ENCODE measurements at places on chromosomes 11 and 22. TPM values are rescaled to one million over a fixed set of nuclear protein-coding genes. Genes with fewer than 3 reads are reported as not detected.

VWCE gene
- 0.43 TPM for polyA plus RNA-seq

DNA sequence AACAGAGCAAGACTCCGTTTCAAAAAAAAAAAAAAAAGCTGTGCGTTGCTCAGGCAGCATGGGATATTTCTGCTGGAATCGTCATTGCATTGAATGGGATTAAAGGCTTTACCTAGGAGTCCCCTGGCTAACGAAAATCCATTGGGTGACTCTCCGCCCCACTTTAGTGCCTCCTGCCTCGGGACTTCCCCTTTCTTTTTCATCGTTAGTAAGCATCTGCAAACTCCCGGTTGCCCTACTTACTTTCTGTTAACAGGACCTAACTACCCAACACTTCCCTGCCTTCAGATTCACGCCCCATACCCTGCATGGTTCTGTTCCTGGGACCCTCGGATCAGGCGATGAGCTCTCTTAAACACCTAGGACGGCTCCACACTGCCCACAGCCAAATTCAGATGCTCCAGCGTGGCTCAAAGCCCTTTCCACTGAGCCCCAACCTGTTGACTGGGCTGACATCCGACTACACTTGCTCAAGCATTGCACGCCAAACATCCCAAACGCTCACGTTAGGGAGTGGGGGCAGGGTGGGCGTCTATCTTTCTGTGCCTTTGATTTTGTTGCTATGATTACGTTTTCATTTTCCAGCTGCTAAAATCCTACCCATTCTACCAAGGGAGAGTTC is 143.8 kb downstream of the ST3GAL4 start:
- DNase-seq = no peak

ZNF215 gene
- polyA plus RNA-seq = 0.07 TPM

DNA sequence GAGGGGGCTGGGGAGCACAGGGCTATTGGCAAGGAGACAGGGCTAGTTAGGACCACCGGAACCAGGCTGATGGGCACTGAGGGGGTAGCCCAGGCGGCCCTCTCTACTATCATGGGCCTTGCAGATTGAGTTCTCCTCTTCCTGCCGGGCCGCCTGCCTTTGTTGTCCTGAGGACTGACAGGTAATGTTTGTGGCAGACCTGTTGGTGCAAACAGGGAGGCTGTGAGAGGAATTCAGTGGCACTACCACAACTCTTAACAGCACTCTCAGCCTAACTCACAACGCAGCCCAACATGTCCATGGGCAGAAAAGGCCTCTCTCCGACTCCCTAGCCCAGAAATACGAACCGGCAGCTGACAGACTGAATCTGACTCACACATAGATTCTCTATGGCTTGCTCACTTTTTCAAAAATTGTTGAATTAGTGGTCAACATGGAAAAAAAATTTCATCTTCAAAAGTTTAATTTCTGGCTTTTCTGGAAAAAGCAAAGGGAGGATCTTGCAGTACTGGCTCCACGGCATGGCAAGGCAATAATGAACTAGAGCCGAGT is 11.4 kb downstream of the KCNJ5 start:
- no peak for DNase-seq

DNA sequence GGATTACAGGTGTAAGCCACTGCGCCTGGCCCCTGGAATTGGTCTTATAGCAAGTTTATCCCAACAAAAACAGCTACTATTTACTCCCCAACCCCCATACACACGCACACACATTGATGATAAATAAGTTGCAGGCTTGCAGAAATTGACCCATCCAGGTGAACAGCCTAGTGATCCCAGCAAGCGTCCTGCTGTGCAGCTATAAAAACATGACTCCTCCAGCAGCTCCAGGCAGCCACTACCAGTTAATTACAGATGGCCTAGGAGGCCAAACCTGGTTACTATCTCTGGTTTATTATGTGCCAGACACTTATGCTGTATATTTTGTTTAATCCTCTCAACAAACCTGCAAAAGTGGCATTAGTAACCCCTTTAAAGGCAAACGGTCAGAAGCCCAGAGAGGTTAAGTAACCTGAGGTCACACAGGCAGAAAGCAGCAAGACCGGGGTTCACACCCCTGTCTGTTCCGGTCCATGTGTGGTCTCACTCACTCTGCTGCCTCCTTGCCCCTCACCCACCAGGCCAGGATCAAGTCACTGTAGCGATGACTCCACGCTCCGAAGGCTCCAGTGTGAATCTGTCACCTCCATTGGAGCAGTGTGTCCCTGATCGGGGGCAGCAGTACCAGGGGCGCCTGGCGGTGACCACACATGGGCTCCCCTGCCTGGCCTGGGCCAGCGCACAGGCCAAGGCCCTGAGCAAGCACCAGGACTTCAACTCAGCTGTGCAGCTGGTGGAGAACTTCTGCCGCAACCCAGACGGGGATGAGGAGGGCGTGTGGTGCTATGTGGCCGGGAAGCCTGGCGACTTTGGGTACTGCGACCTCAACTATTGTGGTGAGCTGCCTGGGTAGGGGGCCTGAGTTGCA is 6.6 kb downstream of the F2 start:
- no peak for DNase-seq

GRCh38 chr22:17963015-17963414 is 61.3 kb downstream of the MICAL3 start:
- no peak for DNase-seq

DNA sequence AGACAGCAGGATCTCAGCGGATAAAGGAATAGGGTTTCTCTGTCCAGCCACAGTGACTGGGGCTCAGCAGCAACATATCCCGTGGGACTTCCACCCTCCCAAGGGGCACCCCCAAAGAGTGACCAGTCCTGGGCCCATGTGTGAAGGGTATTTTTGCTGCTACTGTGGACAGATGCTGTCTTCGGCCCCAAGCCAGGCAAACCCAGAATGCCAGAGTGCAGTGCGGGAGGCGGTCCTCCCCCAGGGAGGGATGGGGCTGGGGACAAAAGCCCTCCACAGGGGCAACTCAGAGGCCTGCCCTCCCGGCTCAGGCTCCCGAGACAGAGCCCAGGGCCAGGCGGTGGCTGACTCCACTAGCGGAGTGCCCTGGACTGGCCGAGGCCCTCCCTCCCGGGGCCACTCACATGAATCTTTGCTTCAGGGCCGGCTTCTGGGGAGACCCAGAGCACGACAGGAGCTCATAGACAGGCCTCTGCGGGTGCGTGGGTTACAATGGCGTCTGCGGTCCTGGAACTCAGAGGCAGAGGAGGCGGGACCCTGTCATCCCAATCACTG is 34.7 kb upstream of the WNT7B start:
- peak; percentile 48 for DNase-seq

GRCh38 chr11:132671851-132672370 is 860.4 kb downstream of the OPCML start:
- no peak for DNase-seq

- peak; percentile 99 for DNase-seq
Measured at GRCh38 chr22:31107178-31107893, at the start of gene SELENOM. TSS of gene SELENOM (minus strand) at chr22:31107568. CDS start at chr22:31107505, 63 bp downstream.

DNA sequence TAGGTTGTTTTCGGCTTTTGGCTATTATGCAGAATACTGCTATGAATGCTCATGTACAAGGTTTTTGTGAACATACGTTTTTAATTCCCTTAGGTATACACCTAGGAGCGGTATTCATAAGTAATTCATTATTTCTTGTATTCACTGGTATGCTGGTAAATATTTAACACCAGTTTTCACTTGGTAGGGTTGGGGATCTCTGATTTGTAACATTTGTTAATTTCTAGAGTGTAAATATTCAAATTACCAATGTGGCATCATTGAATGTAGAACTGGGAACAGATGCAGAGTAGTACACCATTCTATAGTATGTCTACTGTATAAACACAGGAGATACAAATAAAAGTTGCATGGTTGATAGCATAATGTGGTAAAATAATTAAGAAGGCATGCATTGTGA is 16.3 kb downstream of the GVQW3 start:
- DNase-seq = no peak

DNA sequence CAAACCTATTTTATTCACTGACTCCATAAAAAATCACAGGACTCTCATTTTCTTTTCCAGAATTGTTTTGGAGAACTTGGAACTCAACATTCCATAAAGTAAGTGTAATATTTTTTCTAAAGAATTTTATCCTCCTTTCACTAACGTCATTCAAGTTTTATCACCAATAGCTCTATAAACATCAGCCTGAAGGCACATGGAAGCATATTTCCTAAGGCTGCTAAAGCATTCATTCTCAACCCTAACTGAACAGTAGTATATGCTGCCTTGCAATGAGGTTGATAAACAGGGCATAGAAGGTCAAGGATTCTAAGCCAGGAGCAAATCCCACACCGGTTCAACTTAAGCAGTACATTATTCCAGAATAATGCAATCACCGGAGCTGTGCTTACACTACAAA is 273.9 kb downstream of the RAB38 start:
- DNase-seq = no peak

ST13 gene
- polyA plus RNA-seq = 166 TPM

- peak; percentile 40 for DNase-seq
Measured at GRCh38 chr11:2929950-2930703, 907 bp upstream of the PHLDA2 start.

OTOG gene
- polyA plus RNA-seq = not detected

OR5A1 gene
- polyA plus RNA-seq = not detected

DNA sequence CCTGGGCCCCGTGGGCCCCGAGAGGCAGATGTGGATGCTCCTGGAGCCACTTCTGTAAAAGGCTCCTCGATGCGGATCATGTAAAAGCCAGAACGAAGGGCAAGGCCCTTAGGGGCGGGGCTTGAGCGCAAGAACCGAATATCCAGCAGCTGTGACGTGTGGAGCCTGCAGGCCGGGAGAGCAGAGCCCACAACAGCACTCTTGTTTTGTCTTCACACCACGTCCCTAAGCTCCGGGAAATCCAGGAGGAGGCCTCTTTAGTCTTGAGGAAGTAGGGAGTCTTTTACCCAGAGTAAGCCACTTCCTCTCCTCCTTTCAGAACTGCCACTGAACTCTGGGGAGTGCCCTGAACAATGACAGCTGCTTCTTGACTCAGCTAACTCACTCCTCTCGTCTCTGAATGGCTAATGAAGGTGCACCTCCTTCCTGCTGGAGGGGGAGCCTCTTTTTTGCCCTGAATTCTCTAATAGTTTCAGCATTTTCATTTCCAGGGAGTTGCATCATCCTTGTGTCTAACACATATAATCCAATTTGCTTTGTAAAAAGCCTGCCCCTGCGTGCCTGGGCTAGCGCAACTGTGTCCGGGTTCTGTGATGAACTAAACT is 12.5 kb downstream of the L3MBTL2 start:
- peak; percentile 66 for DNase-seq

DNA sequence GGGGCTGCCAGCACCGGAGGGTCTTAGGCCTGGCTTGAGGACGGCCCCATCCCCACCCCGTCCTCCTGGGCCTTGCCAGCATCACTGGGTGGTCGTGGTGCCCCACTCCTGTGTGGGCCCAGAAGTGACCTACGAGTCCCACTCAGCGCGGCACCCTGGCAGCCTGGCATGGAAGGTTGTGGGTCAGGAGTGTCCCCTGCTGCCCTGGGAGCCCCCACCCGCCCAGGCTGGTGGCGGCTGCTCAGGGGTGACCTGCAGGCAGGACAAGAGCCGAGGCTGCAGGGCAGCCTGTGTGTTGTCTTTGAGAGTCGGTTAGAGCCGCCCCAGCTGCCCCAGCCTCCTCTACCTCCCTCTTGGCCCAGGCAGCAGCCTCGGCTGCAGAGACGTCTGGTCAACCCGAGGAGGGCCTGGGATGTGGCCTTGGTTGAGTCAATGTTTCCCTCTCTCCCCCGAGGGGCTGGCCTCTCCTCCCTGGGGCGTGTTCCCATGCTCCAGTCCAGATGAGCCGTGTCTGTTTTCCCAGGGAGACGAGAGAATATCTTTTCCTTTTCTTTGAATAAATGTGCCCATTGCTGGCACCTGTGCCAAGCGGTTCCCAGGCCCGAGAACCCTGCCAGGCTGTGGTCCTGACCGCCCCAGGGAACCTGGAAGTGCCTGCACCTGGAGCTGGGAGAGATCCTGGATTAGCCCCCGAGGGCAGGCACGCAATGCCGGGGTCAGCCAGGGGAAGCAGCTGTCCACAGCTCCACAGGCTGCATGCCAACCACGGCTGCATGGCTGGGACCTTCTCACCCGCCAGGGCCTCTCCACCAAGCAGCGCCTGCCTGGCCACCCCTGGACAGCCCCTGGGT is 35.7 kb upstream of the MUC5AC start:
- DNase-seq = peak; percentile 49

CD3E gene
- polyA plus RNA-seq = 0.15 TPM

APOBEC3H gene
- polyA plus RNA-seq = not detected

GRCh38 chr11:15913261-15913660 is 443.1 kb downstream of the SOX6 start:
- no peak for DNase-seq

GRCh38 chr11:86202013-86202336 is 42.6 kb upstream of the EED start:
- DNase-seq = no peak

DNA sequence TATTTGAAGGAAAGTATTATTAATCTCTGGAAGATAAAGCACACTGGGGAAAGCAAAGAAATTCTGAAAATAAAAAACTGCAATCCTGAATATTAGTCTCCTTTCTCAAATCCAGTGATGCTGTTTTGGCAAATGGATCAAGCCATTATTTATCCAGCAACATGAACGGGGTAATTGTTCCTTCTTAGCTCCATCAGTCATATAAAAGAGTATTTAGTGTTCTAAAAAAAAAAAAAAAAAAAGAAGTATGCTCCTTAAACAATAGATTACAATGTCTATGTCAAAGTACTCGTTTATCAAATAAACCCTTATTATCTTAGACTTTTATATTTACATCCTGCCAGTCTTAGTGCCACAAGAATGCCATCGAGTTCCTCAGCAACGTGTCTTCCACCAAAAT is 1.3 kb downstream of the RDX start:
- DNase-seq = no peak

CRYBA4 gene
- not detected for polyA plus RNA-seq

GSTP1 gene
- polyA plus RNA-seq = 279 TPM

DNA sequence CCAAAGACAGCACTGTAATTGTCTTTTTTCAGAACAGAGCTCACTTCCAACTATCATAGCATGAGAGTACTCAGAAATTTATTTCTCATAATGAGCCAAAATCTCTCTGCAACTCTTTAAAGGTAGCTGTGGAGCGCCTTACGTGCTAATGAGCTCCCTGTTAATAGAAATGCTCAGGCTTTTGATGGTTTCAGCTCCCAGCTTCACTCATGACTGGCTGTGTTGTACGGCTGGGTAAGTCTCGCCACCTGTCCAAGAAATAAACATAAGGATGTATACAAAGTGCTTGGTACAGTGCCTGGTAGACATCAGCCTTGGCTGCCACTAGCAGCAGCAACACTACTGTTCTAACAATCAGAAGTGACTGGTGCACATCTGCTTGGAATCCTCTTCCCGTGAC is 109.4 kb downstream of the LDLRAD3 start:
- DNase-seq = no peak

YAP1 gene
- 11.5 TPM for polyA plus RNA-seq

OR5AL1 gene
- not detected for polyA plus RNA-seq

LRRC74B gene
- polyA plus RNA-seq = not detected

APOL1 gene
- polyA plus RNA-seq = 5.8 TPM

TRIM51 gene
- polyA plus RNA-seq = not detected

GRCh38 chr22:24060375-24060788 is 49.3 kb downstream of the CABIN1 start:
- DNase-seq = no peak

GRCh38 chr11:29309992-29310391 is 706.8 kb downstream of the KCNA4 start:
- no peak for DNase-seq

GRCh38 chr11:126466236-126467045 is 111.0 kb downstream of the ST3GAL4 start:
- DNase-seq = no peak

TBCEL gene
- polyA plus RNA-seq = 4.7 TPM
